AG04449 (cell line): ENCODE measurements at places on chromosomes 13 and 19.

GRCh38 chr13:77523834-77524728 lies 11.4 kb upstream of the SCEL start:
- DNase-seq, result no peak

DNA sequence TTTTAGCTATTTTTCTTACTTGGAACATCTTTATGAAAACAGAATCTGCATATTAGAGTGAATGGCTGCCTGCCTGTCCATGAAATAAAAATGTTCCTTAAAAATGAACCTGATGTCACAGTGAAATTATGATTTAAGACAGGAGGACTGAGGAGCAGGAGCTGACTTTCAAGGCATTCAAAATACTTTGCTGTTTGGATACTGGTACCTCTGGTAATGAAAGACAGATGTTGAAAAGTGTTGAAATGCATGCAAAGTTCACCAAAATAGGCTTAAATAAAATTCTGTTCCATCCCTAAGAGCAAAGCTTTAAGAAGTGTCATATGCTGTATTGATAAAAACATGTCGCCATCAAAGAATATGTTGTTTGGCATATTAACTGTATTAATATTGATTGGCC lies 1.7 kb downstream of the ARHGEF7 start:
- no peak for DNase-seq

DNA sequence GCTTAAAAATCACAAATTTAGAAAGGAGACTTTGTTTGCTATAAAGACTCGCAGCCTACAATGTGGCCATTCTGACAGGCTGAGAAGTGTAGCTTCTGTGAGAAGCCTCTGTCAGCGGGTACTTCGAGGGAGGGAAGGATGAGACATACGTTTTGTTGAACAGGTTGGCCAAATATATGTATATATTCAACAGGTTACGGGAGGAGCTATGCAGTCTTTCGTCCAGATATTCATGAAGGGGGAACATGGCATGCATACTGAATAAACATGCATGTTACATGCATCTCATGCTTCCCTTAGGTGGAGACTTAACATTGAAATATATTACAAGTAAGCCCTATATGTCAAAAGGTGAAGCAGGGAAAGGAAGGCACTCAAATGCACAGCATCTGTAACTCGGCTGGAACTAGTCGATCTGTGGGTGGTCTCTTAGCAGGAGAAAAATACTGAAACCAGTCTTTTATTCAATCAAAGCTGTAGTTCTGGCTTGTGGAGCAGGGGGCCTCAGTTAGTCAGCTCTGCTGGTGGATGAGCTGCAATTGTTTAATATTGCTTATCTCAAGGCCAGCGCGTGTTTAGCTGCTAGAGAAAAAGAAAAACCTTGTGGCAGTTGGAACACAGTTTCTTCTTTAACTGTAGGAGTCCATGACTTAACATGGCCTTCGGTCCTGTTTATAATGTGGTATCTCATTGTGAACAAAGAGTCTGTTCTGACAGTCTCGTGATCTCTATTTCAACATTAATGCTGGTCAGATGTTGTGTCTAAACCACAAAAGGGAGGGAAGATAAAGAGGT lies 94.3 kb downstream of the FAM216B start:
- no peak for DNase-seq

- no peak for DNase-seq
Observed at GRCh38 chr13:97757807-97758206, 195.7 kb upstream of the IPO5 start.

GRCh38 chr13:100561599-100562204 lies 26.9 kb downstream of the GGACT start:
- no peak for DNase-seq

- DNase-seq, result no peak
Observed at GRCh38 chr13:24328145-24328544, 18.8 kb downstream of the C1QTNF9 start.

DNA sequence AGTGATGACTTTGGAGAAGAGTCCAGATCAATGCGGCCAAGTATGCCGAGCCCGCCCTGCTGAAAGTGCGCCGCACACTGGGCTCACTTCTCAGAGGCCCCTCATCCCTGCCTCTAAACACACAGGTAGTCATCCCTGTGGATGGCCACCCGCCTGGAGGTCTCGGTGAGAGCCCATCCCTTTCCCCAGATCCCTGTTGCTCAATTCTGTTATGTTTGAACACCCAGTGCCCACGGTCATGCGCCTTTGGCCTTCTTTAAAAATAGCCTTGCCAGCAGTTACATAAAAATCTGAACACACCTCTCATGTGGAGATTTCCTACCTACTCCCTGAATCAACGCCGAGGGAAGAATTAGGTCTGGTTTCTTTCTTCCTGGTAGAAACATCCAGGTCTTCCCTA lies 11.9 kb downstream of the ELAVL1 start:
- DNase-seq, result no peak

DNA sequence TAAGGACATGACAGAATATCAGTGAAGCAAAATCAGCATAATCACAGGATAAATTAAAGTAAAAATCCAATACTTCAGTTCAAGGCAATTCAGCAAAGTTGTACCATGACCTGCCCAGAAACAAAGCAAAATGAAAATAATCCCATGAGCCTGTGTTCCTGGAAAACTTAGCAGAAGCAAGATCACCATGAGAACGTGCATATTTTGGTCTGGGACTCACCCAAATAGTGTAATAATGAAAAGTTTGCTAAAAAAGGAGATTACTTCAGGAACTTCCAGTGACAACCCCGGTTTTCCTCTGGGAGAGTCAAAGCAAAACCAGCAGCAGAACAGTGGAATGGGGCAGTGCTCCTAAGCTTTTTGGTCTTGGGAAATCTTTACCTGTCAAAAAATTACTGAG lies 14.9 kb upstream of the RPL21 start:
- no peak for DNase-seq

DNA sequence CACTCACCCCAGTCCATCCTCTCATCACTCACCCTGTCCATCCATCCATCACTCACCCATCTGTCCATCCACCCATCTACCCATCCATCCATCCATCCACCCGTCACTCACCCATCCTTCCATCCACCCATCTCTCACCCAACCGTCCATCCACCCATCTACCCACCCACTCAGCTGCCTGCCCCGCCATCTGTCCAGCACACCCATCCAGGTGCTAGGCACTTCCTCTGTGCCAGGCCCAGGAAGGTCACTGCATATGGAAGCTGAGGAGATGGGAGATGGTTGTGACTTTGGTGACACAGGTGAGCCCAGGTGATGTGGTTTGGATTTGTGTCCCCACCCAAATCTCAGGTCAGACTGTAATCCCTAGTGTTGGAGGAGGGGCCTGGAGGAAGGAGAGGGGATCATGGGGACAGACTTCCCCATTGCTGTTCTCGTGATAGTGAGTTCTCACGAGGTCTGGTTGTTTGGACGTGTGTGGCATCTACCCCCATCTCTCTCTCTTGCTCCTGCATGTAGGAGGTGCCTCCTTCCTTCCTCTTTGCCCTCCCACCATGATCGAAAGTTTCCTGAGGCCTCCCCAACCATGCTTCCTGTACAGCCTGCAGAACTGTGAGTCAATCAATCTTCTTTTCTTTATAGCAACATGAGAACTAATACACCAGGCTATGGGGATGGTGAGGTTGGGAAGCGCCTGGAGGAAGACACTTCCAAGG lies 15.9 kb upstream of the C13orf46 start:
- no peak for DNase-seq

GRCh38 chr13:49023431-49023830 lies 47.7 kb downstream of the FNDC3A start:
- DNase-seq, result peak; percentile 42

DNA sequence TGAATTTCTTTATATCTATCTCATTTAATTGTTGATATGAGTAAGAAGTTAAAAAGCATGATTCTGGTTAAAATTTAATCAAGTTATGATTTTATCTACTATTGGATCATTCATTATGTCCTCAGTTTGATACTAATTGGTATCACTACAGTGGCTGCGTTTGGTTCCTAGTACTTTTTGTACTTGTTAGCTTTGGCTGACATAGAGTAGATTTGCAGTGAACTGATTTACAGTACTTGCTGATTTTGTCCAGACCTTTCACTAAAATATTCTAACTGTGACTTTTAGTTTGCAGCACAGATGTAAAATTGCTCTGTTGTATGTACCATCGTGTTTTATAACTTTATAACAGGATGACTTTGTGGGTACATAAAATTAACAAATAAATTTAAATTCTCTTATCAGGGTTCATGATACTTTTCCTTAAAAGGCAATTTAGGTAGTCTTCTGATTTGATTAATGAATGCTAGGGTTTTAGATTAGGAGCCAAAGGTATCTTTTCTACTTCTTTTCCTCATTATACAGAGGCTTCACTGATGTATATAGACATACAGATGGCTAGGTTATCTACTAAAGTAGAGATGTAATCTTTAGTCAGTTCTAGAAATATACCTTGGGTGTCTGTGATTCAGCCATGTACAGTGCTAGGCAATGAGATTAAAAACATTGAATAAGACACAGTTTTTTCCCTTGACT lies 8.7 kb downstream of the UCHL3 start:
- DNase-seq, result no peak

GRCh38 chr19:55580628-55581144 lies at the start of gene ZNF579:
Gene ZNF579 (minus strand): TSS chr19:55580848. CDS start chr19:55579639, 1,209 bp downstream.
- no peak for DNase-seq

DNA sequence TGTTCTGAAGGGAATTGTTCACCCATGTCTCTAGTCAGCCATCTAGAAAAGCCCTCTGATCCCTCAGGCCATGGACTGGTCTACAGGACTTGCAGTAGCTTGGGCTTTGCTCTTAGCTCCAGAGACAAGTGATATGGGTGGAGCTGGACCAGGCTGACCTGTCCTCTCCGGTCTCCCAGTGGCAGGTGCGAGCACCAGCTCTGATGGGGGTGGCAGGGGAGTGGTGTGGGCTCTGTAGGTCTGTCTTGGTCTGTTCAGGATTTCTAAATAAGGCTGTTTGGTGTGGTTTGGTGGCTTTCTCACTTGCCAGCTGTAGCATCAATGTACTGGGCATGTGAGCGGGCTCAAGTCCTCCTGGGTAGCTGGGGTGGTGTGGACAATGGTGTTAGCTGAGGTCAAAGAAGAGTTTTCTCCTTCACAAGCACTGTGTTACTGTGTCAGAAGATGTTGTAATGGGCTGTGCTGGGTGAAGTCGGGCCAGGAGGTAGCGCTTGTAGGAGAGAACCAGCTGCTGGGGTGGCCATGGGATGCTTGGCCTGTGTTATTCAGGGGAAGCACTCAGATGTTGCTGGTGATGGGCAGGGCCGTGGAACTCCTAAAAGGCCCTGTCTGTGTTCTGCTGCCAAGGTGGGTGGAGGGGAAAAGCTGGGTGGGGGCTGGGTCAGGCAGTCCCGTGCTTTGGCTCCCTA lies 16.9 kb downstream of the GPC6 start:
- no peak for DNase-seq

GRCh38 chr13:87614276-87614675 lies 56.9 kb upstream of the SLITRK5 start:
- DNase-seq, result no peak

GRCh38 chr19:48530066-48530720 lies 18.6 kb upstream of the LMTK3 start:
- DNase-seq, result no peak

DNA sequence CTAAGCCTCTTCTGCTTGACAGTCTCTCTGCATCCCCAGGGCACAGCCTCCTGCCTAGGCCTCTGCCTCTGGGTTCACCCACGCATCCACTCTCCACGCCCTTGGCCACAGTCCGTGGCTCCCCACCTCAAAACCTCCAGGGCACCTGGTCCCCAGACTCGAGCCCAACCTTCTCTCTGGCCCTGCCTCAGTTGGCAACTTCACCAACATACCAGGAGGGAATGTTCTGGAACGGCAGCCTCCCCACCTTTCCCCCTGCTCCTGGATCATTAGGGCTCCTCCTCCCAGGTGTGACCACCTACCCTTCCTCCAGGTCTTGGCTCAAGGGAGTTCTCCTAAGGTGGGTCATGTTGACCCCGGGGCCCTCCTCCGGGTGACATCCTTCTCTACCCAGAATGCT lies 69.1 kb downstream of the SOX1 start:
- DNase-seq, result no peak

GRCh38 chr19:43806848-43807247 lies 4.6 kb upstream of the LYPD5 start:
- no peak for DNase-seq

- DNase-seq, result no peak
Observed at GRCh38 chr13:22837980-22838647, 342.7 kb upstream of the SGCG start.

DNA sequence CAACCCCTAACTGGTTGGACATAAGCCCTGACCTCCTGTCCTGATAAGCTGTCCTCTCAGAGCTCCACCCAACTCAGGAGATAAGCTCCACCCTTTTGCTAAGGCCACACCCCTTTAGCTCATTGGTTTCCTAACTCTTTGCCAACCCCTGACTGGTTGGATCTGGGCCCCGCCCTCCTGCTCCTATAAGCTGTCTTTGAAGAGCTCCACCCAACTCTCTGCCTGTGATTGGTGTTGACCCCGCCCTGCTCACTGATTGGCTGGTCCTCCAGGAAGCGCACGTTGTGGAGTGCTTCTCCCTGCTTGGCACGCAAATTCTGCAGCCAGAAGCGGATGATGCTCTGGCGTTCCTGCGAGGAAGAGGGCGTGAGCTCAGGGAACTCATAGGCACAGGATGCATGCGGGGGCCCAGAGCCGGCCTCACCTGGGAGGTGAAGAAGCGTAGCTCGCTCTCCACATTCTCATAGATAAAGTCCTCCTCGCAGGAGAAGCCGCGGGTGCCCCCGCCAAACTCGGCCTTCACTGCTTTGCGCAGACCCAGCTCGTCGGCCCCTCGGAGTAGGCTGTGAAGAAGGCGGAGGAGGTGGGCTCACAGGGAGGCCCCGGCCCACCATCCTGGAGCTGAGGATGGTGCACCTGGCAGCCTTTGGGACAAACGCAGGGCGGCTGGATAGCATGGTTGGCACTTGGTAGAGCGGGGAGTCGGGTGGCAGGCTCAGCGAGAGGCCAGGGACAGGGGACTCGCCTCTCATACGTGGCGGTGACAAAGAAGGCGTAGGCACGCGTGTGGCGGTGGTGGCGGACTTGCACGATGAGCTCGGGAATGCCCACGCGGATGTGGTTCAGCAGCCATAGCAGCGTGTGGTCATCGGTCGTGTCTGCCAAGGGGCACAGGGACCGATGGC lies 1.7 kb downstream of the ANO8 start:
- DNase-seq, result no peak

- no peak for DNase-seq
Observed at GRCh38 chr19:19388568-19389555, 16.6 kb upstream of the GATAD2A start.

GRCh38 chr13:109610517-109610916 lies 175.9 kb downstream of the IRS2 start:
- no peak for DNase-seq

- DNase-seq, result no peak
Observed at GRCh38 chr19:29535214-29535831, 9.5 kb downstream of the VSTM2B start.

DNA sequence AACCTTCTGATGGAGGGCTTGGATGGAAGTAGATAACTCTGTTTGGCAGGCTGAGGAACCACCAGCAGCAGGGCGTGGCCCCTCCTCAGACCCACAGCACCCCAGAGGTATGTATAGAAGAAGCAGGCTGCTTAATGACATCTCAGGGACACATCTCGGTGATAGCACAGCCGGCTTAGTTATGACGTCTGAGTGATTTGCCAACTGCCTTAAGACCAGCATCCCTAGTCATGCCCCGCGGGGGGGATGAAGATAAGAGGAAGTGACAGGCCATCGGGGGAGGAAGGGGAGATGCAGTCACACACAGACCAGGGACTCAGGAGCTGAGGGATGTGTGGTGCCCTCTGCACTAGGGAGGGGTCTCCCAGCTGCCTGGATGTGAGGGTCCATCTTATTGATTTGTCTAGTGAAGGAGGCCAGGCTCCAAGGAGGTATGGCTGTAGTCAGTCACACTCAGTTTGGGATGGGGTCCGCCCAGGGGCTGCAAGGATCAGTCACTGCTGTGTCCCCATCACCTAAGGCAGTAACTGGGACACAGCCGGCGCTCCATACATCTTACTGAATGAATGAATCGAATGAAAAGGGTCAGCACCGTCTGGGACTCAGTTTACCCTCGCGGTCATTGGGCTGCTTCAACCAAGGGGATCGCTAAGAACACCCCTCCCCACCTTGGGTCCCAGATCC lies 19.2 kb upstream of the ERCC1 start:
- DNase-seq, result no peak
